Heart left ventricle (tissue), 16 donors: ENCODE measurements at places on chromosomes 7 and 10. TPM values are rescaled to one million over a fixed set of nuclear protein-coding genes. Genes with fewer than 3 reads are reported as not detected.
A peak's percentile ranks its signal among the peaks of the same experiment; 100 is the strongest.

GRCh38 chr7:137343281-137343841, at the start of gene PTN:
Gene PTN (minus strand): TSS chr7:137343733. CDS start chr7:137254973, 88,760 bp downstream.
- peak; percentile 47 for DNase-seq

DNA sequence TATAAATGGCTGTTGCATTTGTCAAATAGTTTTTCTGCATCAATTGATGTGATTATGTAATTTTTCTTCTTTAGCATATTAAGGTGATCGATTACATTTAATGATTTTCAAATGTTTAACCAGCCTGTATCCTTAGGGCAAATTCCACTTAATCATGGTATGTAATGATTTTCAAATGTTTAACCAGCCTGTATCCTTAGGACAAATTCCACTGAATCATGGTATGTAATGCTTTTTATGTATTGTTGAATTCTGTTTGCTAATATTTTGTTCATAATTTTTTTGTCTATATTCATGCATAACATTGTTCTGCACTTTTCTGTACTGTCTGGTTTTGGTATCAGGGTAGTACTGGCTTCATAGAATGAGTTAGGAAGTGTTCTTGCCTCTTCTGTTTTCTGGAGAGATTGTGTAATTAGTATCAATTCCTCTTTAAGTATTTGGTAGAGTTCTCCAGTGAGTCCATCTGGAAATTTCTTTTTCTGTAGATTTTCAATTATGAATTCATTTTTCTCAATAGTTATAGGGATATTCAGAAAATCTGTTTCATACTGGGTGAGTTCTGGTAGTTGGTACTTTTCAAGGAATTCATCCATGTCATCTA, 393.2 kb upstream of the FOXK1 start:
- no peak for DNase-seq

DNA sequence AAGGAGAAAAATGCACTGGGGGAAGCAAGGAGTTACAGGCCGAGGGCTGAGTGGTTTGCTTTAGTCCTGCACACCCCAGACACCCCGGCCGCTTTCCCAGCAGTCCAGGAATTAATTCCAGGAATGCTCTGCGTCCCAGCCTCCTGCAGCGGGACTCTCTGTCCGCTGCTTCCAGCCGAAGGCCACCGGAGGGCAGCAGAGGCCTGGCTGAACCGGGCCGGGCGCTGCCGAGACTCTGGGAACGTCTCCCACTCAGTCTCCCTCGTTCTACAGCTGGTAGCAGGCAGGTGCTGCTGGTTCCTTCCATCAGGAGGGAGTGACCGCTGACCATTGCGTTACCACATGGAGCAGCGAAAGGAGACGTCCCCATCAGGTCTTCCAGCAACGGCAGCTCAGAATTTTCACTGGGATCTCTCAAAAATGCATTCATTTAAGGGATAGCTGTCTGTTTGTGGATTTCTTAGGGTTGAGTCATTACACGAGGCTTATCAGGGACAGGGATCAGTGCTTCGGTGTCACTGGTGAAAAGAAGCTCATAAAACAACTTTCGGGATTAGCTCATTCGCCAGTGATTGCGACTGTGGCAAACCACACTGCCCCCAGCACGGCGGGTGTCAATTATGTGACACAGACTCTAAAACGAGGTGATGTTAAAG, 24.9 kb upstream of the PITRM1 start:
- peak; percentile 84 for DNase-seq

DNA sequence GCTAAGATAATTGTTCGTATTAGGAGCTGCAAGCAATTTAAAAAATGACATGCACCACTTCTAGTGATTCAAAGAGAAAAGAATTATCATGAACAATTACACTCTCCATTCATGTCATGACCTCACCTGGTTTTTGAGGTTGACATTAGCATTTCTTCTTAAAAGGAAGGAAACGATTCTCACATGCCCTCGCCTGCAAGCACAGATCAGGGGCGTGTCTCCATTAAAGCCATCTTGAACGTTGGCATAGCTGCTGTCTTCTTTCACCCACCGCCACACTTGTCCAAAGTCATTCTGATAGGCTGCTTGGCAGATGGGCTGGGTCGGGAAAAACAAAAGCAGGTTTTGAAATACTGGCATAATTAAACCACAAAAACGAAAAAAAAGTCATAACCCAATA, 19.9 kb downstream of the ANKRD22 start:
- DNase-seq: no peak

Gene SH3PXD2A
- 30.7 TPM for total RNA-seq
